Lower lobe of right lung (tissue), 2 donors: ENCODE measurements at places on chromosomes 11 and 22. TPM values are rescaled to one million over a fixed set of nuclear protein-coding genes. Genes with fewer than 3 reads are reported as not detected.

DNA sequence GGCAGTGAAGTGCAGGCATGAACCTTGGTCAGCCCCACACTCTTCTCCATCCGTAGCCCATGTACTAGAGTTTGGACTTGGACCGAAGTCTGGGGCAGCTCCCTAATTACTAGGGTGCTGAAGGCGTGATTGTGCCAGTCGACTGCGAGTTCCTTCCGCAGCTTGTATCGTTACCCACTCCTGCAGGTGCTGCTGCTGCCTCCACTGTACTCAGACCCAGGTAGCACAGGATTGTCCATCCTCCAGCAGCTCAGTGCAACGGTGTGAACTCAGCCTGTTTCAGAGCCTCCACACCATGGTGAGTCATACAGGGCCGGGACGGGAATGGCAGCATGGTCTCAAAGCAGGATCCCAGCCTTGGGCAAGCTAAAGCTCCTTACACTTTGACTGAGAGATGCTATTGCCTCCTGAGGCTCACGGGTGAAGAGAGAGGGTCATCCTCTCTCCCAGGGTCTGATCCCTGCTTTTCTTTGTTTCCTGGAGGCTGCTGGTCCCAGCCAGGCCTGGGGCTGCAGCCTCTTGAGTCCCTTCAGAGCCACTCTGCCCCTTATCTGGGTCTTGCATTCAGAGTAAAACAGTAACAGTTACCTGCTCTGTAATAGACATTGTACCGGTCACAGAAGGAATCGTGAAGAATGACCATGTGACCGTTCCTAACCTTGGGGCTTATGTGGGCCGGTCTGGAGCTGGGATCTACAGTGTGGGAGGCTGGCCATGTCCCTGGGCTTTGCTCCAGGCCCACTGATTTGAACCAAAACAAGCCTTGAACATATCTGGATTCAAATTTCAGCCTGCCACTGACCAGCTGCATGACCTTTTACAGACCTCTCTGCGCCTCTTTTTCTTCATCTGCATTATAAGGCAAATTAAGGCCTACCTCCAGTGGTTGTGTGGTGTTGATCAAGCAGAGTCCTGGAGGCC is 1.7 kb downstream of the TKFC start:
- no peak for DNase-seq

DNA sequence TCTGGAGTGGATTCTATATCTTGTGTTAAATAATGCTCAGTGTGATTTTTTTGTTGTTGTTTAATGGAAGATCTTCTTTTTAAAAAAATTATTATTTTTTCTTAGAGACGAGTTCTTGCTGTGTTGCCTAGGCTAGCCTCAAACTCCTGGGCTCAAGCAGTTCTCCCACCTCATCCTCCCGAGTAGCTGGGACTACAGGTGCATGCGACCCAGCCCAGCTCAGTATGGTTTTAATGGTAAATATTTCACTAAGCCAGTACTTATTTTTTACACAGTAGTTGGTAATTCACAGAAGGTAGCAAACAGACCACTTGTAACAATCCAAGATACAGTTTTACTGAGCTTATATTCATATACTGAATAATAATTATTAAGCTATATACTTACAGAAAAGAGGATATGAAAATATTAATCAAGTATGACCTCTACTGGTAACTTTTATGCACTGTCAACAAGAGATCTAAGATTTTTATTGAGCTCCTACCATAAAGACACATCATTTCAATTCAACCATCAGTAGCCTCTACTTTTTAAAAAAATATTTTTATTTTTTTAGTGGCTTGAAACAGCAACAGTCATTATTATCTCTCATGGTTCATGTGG is 6.1 kb upstream of the CD59 start:
- DNase-seq: no peak

DNA sequence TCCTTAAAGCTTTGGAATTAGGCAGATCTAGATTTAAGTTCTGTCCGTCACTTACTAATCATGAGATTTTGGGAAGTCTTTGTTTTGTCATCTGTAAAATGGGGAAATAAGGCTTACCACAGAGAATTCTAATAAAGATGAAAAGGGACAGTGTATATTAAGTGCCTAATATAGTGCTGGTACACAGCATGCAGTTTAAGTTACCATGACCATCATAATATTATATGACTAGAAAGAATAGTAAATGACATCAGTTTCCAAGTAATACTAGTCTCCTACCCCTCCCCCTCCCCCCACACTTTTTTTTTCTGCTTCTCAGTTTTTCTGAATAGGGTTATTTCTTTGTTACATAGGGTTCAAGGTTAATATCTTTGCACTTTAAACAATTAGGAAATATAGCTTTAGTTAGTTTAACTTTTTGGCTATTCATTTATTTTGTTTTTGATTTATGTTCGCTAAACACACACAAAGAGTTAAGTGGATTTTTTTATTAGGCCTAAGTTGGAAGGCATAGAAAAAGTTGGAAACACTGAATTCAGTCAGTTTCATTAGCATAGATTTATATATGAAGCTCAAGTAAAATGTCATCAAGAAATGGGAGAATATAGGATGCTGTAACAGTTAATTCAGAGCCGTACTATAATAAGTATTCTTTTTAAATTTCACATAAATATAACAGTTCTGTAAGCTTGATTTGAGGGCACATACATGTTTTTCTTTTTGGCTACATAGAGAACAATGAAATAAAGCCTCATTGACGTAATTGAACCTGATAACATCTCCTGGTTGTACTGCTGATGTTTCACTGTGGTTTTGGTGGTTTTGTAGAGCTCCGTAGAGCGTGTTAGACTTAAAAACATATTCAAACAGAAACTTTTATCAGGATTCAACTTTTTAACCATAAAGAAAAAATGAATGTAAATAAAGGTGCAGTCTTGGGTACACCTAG is 121.2 kb downstream of the PDE3B start:
- no peak for DNase-seq

- peak; percentile 62 for DNase-seq
These were observed 1.0 kb downstream of the CCDC85B start for GRCh38 chr11:65891219-65892136.

GRCh38 chr11:57260937-57261783 is 24.1 kb upstream of the APLNR start:
- no peak for DNase-seq

DNA sequence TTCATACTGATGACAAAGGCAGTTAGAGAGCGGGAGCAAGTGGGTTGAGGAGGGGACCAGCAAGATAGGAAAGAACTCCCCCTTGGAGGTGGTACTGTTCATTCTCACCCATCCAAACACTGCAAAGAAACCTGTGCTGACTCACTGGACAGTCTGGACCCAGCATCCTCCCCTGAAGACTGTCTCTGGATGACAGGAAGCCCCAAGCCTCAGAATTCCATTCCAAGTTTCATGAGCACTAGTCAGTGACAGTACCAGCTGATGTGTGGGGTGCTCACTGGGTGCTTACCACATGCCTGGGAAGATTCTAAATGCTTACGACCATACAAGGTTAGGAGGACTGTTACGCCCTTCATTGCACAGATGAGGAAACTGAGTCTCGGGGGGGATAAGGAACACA is 160.9 kb downstream of the IGLL1 start:
- no peak for DNase-seq

GRCh38 chr22:23240639-23241389 is 60.5 kb downstream of the BCR start:
- no peak for DNase-seq

DNA sequence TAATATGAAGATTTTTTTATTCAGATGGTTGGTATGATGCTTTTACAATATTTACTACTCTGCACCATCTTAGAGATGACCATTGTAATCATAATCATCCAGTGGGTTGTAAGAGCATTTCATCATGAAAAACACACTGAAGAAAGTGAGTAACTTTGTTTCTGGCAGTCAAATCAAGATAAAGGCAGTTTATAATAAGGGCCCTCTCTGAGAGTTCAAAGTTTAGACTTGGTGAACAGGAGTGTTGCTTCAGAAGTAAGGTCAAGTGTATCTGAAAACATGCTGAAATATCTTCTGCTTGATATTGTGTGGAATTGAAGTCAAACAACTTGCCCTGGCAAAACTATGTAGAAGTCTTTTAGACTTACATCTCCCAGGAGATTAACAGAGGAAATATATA is 19.5 kb upstream of the MS4A8 start:
- no peak for DNase-seq

DNA sequence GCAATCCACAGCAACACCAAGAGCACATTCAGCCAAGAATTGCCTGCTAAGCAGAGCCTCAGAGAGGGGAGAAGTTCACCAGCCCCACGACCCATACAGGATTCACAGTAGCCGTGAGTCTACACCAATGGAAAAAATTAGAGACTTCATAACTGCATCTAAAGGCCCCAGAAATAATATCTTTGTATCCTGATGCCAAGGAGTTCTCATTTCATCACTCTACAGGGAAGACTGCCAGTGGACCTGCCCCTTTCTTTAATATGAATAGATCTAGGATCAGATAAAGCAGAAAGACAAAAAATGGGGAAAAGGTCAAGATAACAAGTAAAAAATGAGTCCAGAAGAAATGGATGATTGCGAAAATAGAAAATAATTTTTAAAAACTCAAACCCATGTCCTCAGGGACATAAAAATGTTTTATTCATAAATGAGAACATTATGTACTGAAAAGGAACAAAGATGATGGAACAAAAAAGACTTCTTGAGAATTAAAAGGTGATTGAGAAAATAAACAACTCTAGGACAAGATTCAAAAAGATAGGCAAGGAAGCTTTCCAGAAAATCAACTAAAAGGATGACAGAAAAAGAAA is 9.5 kb downstream of the APOL3 start:
- DNase-seq: no peak

- DNase-seq: no peak
These were observed 242.3 kb downstream of the SWAP70 start for GRCh38 chr11:9905960-9906791.

DNA sequence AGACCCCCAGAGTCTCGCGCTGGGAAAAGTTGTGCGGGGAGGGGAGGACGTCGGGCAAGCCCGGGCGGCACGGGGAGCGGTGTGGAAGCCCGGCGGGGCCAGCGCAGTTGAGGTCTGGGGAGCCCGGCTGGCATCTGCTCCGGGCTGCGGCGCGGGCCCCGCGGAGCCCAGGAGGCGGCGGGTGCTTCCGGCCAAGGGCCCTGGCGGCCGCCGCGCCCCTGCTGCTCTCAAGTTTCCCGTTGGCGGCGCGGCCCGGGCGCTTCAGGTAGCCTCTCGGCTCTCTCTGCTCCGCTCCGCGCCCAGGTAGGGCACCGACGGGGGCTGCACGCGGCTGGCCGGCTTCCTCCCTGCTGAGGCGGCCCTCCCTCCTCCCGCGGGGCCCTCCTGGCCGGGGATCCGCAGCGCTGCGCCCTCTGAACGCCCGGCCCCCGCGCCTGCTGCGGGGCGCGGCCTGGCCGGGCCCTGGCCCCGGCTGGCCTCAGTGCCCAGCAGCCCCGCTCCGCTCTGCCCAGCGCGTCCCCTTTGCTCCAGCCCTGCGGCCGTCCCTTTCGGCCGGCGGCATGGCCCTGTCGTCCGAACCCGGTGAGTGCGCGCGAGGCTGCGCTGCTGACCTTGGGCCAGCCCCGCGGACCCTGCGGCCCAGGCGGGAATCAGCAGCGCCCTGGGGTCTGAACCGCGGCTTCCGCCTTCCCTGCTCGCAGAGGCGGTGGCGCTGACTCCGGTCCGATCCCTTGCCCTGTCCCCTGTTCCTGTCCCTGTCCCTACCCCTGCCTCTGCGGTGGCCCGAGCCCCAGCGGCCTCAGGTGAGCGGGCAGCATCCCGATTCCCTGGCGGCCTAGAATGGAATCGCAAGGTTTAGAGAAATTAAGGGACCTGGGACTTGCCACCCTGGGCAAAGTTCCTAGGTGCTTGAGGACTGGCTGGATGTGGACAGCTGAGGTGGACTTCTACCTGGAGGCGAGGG is 4.3 kb upstream of the AMPD3 start:
- DNase-seq: peak; percentile 79

Gene APOL4
- 29.0 TPM for total RNA-seq

Gene RIMBP3C
- total RNA-seq: 0.47 TPM

Gene GLYATL2
- not detected for total RNA-seq

Gene SORL1
- total RNA-seq: 74.0 TPM

Gene OR8A1
- not detected for total RNA-seq
